ENCODE measurements at places on chromosomes 4 and X.
A peak's percentile ranks its signal among the peaks of the same experiment; 100 is the strongest.

- DNase-seq, result no peak
Observed at GRCh38 chr4:106414366-106414765, 45.8 kb upstream of the GIMD1 start.

GRCh38 chr4:95742179-95742578 is 97.7 kb upstream of the PDHA2 start:
- no peak for DNase-seq

- DNase-seq, result no peak
Observed at GRCh38 chrX:1384658-1385252, 7.2 kb downstream of the SLC25A6 start.

- DNase-seq, result no peak
Observed at GRCh38 chr4:186819342-186820086, 95.9 kb upstream of the FAT1 start.

GRCh38 chr4:110084154-110084553 is 114.3 kb downstream of the ELOVL6 start:
- no peak for DNase-seq

DNA sequence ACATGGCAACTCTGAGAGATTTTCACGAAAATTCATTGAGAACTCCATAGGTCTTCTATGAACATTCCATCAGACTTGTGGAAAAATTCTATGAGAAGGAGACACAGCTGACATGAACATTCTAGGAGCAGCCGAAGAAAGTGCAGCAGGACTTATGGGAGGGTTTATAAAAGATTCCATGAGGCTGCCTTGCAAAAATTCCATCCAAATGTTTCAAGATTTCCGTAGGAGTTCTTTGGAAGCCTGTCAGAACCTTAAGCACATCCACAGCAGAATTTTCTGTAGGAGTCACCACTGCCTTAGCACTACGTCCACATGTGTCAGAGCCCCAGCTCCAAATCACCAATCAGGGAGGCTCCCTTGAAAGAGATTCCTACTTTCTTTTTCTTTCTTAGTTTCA is 67.0 kb upstream of the MSX1 start:
- peak; percentile 92 for DNase-seq

DNA sequence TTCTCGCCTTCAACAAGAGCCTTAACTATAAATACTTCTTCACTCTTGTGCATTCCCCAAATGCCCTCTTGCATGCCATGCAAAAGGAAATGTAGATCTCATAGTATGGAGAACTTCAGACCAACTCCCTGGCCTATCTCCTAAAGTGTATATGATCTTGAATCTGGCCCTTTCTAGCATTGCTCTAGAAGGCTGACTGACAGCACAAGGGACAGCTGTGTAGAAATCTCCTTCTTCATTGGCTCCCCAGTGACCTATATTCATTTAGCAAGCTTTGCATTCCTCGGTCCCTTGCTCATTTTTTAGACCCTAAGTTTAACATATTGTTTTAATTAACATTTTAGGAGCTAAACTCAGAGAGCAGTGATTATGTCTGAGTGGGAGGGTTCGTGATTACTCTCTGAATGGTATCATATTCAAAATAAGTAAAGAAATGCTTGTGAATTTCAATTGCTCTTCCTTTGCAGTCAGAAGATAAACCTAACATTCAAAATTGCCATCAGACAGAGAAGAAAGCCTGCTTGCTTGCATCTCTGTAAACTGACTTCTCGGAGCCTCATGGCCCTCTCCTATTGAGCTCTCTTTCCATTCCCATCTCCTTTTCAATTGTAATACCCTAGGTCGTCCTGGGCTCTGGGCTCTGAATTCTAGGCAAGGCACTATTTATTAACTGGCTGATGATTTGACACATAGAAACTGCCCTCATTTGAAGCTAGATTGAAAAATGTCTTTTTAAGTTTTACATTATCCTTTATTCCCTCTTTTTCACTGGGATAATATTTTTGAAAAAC is 120.3 kb upstream of the PRKG2 start:
- DNase-seq, result peak; percentile 88

- no peak for DNase-seq
Observed at GRCh38 chr4:139798456-139798855, 132.8 kb downstream of the MGST2 start.

GRCh38 chrX:10367406-10367805 is 210.6 kb downstream of the CLCN4 start:
- no peak for DNase-seq

- no peak for DNase-seq
Observed at GRCh38 chr4:28788929-28789490, 1928.4 kb downstream of the STIM2 start.

- no peak for DNase-seq
Observed at GRCh38 chrX:70289168-70289792, 447 bp downstream of the PDZD11 start.

GRCh38 chrX:40746521-40746920 is 11.2 kb upstream of the MED14 start:
- DNase-seq, result no peak

DNA sequence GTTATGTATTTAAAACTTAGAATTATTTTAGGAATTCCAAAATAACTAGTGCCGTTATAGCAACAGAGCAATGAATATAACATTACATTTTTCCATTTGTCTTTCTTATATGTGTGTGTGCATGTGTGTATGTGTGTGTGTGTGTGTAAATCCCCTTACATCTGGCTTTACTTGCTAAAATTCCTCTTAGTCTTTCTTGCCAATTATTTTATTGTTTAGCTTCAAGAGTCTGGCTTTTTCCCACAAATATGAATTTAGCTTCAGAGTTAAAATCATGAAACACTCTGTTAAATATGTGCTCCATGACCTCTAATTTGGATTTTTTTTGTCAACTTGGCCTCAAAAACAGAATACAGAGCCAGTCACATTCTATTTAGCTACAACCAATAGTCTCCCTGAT is 18.9 kb downstream of the FGF13 start:
- DNase-seq, result peak; percentile 4

DNA sequence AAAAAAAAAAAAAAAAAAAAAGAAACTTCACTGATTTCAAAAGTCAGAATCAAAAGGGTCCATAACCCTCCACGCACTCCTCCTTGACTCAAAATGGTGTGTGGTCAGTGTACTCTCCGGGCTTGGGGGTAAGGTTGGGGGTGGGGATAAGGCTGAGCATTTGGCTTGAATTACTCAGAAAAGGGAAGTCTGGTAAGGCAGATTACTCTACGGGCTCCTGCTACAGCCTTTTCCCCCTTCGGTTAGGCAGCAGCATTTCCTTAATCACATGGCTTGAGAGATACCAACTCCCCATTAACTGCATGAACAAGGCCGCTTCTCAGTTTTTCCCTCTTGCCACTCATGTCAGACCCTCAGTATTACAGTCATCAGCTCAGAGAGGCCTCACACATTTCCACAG is 135.4 kb upstream of the DUSP21 start:
- DNase-seq, result no peak

DNA sequence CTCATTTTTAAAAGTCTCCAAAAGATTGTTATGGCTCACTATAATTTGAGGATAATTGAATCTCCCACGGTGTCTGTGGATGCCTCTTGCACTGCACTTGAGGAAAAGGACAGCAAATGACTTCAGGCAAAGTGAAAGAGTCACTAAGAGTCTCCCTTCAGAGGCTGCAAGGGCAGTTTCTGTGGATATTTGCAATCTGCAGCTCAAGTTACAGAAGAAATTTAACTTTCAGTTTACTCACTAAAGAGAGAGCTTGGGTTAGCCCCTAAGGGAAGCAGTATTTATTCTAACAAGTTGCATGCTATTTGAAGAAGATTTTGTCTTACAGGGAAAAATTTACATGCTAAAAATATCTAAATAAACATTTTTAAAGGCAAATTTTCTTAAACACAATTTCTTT is 912.0 kb upstream of the TENM3 start:
- no peak for DNase-seq

GRCh38 chrX:24055043-24055356 is 244 bp downstream of the EIF2S3 start:
- no peak for DNase-seq

GRCh38 chr4:156293657-156294297 is 340.1 kb upstream of the CTSO start:
- DNase-seq, result peak; percentile 96

- DNase-seq, result no peak
Observed at GRCh38 chrX:41761702-41762101, 37.7 kb downstream of the GPR82 start.

DNA sequence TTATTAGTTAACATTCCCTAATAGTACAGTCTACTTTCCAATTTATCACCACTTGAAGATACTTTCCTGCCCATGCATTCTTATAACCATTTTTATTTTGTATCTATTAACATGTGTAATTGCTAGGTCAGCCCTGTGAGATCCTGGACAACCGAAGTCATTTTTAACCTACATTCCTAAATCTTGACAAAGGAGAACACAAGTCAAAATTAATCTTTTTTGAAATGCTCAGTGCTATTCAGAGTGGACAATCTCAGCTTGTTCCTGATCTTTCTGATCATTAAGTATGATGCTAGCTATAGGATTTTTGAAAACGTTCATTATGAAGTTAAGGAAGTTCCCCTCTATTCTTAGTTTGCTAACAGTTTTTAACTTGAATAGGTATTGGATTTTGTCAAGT is 37.5 kb downstream of the ANXA10 start:
- no peak for DNase-seq

DNA sequence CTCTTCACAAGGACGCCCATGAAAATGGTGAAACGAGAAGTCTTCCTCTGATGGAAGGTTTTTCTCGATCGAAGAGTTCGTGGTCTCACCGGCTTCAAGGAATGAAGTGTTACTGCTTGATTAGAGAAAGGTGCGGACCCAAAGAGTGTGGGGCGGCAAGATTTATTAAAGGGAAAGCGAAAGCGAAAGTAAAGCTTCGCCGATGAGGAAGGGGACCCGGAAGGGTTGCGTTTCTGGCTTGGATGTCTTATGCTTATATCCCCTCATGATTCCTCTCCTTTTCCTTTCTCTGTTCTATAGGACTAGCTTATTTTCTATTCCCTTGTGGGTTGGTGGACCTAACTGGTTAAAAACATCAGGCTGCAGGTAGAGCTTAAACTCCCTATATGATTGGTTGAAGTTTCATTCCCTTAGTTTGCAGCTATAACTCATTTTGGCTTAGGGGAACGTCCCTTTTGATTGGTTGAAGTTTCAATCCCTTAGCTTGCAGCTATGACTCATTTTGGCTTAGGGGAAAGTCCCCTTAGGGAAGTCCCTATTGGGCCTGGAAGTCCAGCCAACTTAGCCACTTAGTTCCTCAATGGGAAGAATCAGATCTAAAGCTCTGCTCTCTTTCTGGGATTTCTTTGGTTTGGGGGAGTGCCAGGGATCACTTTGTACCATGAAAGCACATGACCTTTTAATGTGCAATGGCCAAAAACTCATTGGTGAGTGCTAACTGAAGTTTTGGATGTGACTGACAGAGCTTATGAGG is 1025.0 kb upstream of the PCDH10 start:
- peak; percentile 13 for DNase-seq

GRCh38 chrX:123648028-123648810 is 84.6 kb downstream of the THOC2 start:
- peak; percentile 46 for DNase-seq

DNA sequence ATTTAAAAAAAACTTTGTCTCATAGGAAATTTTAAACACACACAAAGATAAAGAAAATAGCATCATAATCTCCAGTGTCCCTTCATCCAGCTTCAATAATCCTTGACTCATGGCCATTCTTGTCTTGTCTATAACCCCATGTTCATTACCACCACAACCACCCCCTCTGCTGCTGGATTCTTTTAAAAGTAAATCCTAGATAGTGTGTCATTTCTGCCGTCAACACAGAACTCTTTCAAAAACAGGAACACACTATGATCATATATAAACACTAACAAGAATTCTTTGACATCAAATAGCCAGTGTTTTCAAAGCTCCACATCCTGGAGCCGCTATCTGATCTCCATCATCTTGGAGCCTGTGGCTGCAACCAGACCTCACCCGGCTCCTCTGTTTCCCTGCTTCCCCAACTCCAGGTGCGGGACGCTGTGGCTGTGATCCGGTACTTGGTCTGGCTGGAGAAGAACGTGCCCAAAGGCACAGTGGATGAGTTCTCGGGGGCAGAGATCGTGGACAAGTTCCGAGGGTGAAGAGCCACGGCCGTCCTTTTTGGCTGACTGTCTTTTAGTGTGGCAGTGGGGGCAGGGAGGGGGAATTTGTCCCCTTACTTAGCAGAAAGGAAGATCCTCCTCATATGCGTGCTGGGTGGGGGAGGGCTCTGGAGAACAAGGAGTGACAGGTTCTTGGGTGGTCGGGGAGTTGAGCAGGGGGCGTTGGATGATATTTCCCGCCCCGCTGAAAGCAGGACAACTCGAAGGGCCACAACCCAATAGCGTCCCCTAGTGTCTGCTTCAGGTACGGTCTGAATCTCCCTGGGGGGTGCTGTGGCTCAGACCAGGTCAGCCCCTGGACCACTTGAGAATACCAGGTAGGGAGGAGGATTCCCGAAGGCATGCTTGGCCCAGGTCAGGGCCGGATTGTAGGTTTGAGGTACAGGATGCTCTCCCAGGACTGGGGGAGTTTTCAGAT is 15.6 kb downstream of the XPNPEP2 start:
- no peak for DNase-seq

GRCh38 chrX:1833656-1834360 is 218.9 kb downstream of the ASMT start:
- no peak for DNase-seq

- no peak for DNase-seq
Observed at GRCh38 chrX:40411340-40412111, 169.2 kb upstream of the ATP6AP2 start.

DNA sequence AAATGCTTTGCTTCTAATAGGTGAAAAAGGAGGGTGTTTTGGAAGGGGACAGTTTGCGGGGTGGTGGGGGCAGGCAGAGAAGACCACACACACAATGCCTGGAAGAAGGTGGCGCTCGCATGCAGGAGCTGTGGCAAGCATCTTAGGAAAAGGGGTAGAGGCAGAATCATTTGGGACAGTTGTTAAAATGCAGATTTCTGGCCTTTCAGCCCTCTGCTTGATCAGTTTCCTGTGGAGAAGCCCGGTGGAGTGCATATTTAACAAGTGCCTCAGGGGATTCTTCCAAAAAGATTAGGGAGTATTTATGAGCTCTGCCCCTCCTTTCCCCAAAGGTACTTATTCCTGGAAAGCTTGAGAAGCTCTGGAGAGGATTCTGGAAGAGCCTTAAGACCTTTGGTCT is 4.8 kb downstream of the NOCT start:
- no peak for DNase-seq

- DNase-seq, result no peak
Observed at GRCh38 chr4:40227284-40227683, 30.5 kb downstream of the RHOH start.

DNA sequence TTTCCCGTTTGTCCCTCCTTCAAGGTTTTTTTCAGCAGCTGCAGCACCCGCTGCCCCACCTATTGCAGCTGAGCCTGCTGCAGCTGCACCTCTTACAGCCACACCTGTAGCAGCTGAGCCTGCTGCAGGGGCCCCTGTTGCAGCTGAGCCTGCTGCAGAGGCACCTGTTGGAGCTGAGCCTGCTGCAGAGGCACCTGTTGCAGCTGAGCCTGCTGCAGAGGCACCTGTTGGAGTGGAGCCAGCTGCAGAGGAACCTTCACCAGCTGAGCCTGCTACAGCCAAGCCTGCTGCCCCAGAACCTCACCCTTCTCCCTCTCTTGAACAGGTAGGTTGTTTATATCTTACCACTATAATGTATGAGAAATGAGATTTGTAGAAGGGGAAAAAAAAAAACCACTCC is 4.5 kb downstream of the PRR27 start:
- no peak for DNase-seq

- DNase-seq, result no peak
Observed at GRCh38 chr4:10977534-10977933, 293.0 kb upstream of the CLNK start.

GRCh38 chrX:1507511-1508463 is 29.2 kb downstream of the P2RY8 start:
- DNase-seq, result no peak
